ENCODE measurements at places on chromosomes 2 and 18. TPM values are rescaled to one million over a fixed set of nuclear protein-coding genes. Genes with fewer than 3 reads are reported as not detected.

Gene POU3F3
- total RNA-seq, result not detected

Gene OR6B2
- total RNA-seq, result not detected

Gene SCN1A
- not detected for total RNA-seq

Gene G6PC2
- not detected for total RNA-seq

Gene CLEC4F
- not detected for total RNA-seq

Gene SNTG2
- total RNA-seq, result 0.14 TPM

Gene KLHL41
- under 0.01 TPM for total RNA-seq

Gene RFTN2
- total RNA-seq, result 0.14 TPM

Gene COMMD1
- 22.7 TPM for total RNA-seq

Gene AQP12B
- total RNA-seq, result not detected

Gene NEB
- total RNA-seq, result 3.3 TPM

All from nasal cavity respiratory epithelium epithelial cell of viscerocranial mucosa (primary cell).